ENCODE measurements at places on chromosomes 16 and 17.
A peak's percentile ranks its signal among the peaks of the same experiment; 100 is the strongest.

DNA sequence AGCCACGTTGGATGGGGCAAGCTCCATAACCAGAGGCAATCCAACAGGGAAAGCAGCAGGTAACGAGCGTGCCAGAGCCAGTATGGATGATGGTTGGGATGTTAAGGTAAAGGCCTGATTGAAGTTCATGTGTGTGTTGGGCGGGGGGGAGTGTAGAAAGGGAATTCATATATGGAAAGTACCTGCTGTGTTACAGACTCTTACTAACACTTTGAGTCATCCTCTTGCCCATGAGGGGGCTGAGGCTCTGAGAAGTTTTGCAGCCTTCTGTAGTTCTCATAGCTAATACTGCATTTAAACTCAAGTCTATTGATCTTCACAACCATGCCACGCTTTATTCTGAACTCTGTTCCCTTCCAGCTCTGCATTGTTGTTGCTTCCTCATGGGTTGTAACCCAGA lies 28.5 kb downstream of the SYCE1L start:
- no peaks in the 10 kb centered on the region for H3K27me3 ChIP-seq
- no peak overlapping the region for H3K27ac ChIP-seq
- no peaks in the 10 kb centered on the region for H3K36me3 ChIP-seq
- DNase-seq: no peak
- no peak overlapping the region for H3K4me3 ChIP-seq

- no peak overlapping the region for H3K4me3 ChIP-seq
- no peaks in the 10 kb centered on the region for H3K27me3 ChIP-seq
- no peak overlapping the region for H3K27ac ChIP-seq
- DNase-seq: no peak
Measured at GRCh38 chr16:30870904-30871303, 23.0 kb downstream of the BCL7C start.

DNA sequence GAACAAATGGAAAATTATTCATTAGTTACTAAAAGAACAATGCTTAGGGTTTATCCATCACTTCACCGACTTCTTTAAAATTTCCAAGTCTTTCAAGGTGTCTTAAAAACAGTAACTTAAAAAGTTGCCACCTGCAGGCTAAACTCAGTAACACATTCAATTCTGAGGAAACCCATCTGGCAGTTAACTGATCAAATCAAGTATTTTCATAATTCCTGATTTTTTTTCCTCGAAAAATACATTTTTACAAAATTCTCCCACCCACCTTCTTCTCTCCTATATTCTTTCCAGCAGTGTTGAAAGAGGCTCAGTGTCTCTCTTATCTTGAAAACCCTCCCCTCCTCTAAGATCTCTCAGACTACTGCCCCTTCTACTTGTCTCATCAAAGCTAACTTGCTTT lies 29.9 kb downstream of the PARN start:
- no peak overlapping the region for H3K4me3 ChIP-seq
- H3K4me1 ChIP-seq: no peaks in the 10 kb centered on the region
- peak; percentile 47 for DNase-seq

- H3K27ac ChIP-seq: no peak overlapping the region
- DNase-seq: no peak
- H3K36me3 ChIP-seq: no peaks in the 10 kb centered on the region
- no peak overlapping the region for H3K4me3 ChIP-seq
- no peaks in the 10 kb centered on the region for H3K4me1 ChIP-seq
Measured at GRCh38 chr17:4577386-4577993, 6.8 kb upstream of the SMTNL2 start.

DNA sequence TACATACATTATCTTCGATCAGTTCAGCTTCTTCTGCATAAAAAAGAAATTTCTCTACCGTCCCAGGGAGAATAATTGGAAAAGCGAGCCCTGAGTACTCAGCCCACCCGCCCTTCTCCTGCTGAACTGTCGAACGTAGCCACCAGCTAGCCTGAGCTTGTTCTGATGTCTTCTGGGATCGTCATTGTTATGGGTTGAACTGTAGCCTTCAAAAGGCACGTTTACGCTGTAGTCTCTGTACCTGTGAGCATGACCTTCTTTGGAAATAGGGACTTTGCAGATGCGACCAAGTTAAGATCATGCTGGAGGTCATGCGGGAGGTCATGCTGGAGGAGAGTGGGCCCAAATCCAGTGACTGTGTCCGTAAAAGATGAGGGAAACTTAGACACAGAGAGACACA lies 86.2 kb downstream of the CMIP start:
- no peak overlapping the region for H3K27ac ChIP-seq
- peaks cover 18% of the 10 kb centered on the region for H3K36me3 ChIP-seq
- H3K27me3 ChIP-seq: no peaks in the 10 kb centered on the region
- DNase-seq: no peak
- H3K4me1 ChIP-seq: peaks cover 17% of the 10 kb centered on the region
- no peak overlapping the region for H3K4me3 ChIP-seq

DNA sequence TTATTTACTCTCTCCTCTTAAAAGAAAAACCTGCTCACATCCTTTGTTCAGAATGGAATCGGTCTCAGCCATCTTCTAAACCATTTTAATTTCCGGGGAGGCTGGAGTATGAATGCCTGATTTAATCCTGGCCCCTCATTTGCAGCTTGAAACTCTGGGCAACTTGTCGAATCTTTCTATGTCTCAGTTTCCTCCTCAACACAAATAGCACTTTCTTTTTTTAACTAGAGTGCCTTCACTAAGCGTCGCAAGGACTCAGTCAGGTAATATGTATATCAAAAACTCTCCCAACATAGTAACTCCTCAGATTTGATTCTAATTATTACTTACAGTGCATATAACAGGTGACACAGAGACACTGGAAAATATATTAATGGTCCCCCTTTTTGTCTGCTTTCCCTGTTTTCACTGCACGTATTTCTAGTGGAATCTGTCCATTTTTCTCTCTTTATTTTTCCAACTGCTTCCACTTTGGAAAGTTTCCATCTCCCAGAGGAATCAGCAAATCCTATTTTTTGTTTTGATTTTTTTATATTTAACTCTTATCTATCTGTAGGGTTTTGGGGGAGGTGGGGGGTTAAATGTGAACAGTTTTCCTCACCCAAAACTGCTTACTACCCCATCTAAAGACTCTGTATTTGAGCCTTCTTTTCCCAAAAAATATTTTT lies 18.6 kb downstream of the SNN start:
- H3K4me3 ChIP-seq: no peak overlapping the region
- peaks cover 18% of the 10 kb centered on the region for H3K4me1 ChIP-seq
- no peak for DNase-seq
- peaks cover 18% of the 10 kb centered on the region for H3K36me3 ChIP-seq
- H3K27me3 ChIP-seq: no peaks in the 10 kb centered on the region

DNA sequence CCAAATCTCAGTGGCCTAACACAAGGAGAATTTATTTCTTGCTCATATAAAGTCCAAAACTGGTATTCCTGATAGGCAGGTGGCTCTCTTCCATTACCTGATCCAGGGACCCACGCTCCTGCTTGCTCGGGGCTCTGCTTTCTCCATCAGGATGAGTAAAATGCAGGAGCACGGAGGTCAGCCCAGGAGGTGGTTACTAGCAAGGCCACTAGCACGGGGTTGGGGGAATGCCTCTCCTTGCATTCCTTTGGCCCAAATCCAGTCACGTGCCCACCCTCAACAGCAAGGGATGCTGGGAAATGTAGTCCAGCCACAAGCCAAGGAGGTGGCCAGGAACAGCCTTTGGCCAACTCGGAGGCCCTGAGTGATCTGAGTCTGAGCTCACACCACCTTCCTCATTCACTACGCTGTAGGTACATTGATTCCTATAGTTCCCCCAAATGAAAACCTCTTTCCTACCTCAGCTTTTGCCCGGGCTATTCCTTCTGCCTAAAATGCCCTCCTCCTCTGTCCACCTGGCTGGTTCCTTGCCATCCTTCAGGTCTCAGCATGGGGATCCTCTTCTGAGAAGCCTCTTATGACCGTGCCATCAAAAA lies 38.3 kb upstream of the HAPSTR1 start:
- peaks cover 4% of the 10 kb centered on the region for H3K4me1 ChIP-seq
- H3K4me3 ChIP-seq: no peak overlapping the region
- H3K27me3 ChIP-seq: no peaks in the 10 kb centered on the region

DNA sequence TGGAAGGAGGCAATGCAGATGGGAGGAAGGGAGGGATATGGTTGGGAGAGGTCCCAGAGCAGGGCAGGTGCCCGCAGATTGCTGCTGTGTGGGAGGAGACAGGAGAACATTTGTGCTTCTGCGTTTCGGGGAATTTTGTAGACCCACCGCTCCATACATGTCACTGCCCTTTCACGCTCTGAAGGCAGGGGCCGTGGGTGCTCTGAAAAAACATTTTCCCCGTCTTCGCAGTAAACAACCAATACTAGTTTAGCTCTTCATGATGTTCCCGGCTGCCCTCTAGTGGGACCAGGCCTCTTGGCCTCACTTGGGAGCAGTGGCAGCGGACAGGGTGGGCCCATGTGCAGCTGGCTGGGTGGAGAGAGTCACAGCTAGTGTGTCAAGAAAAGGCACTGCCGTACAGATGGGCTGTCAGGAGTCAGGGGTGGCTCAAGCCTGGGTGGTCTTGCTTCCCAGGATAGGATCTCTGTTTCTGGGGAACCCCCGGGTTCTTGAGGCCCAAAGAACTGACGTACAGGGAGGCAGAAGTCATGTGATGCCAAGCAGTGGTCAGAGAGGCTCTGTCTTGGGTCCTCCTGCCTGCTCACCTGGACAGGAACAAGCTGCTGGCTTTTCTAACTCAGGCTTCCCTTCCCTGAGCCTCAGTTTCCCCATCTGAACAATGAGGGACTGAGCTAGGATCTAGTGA lies 46.5 kb upstream of the CPNE2 start:
- DNase-seq: peak; percentile 23
- H3K4me3 ChIP-seq: no peak overlapping the region
- H3K4me1 ChIP-seq: no peaks in the 10 kb centered on the region
- H3K27ac ChIP-seq: no peak overlapping the region
- no peaks in the 10 kb centered on the region for H3K27me3 ChIP-seq

DNA sequence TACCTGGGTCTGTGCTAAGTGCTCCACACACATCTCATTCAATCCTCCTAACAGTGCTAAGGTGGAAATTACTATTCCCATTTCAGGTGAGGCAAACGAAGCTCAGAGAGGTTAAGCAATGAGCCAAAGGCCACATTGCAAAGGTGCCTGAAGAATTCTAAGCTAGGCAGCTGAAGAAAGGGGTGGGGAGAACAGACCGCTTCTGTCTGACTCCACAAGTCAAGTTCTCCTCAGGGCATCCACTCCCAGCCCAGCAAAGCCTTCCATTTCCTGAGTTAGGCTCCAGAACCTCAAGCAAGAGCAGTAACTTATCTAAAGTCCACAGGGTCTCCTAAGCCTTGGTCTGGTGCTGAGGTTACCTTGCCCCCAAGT lies 27.0 kb upstream of the MRPS23 start:
- peak overlapping the region; percentile 60 for H3K27ac ChIP-seq
- peaks cover 79% of the 10 kb centered on the region for H3K4me1 ChIP-seq
- no peaks in the 10 kb centered on the region for H3K27me3 ChIP-seq
- H3K4me3 ChIP-seq: no peak overlapping the region
- H3K36me3 ChIP-seq: peaks cover 9% of the 10 kb centered on the region

DNA sequence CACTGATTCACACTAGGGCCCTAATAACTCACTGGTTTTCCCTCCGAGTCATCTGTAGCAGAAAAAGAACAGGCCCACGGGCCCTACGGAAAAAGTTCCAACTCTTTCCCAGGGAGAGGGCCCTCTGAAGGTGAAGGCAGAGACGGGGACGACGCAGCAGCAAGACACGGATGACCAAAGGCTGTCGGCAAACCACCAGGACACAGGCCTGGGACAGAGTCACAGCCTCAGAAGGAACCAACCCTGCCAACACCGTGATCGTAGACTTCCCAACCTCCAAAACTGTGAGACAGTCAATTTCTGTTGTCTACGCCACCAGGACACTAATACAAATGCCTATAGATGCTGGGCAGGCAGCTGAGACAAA lies 5.2 kb upstream of the SPHK1 start:
- no peaks in the 10 kb centered on the region for H3K27me3 ChIP-seq
- no peak for DNase-seq
- peaks cover 10% of the 10 kb centered on the region for H3K4me1 ChIP-seq
- H3K27ac ChIP-seq: no peak overlapping the region
- no peak overlapping the region for H3K4me3 ChIP-seq

DNA sequence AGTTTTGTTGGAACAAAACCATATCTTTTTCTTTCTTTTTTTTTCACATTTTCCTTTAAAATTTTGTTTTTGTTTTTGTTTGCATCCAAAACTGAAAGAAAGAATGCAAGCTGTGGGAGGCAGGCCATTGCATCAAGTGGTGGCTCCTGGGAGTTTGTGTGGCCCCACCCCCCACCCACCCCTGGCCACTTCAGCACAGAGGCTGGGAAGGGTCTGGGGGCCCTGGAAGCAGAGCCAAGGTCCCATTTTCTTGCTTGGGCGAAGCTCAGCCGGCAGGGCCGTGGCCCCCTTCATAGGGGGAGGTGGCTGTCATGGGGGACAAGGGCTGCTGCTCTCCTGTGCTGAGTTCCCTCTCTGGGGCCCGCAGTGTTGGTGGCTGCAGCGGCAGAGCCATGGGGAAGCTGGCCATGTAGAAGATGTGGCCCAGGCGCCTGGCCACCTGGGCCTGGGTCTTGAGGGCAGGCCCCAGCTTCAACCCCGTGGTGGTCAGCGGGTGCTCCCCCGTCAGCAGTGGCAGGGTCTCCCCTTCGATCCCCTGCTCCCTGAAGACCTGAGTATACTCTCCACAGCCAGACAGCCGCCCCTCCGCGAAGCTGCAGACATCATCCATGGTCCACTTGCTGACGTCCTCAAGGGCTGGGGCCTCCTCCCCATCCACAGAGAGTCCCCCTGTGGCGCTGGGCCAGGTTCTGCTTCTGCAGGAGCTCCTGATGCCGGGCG lies 19.8 kb downstream of the PAFAH1B1 start:
- no peaks in the 10 kb centered on the region for H3K36me3 ChIP-seq
- no peak overlapping the region for H3K4me3 ChIP-seq
- H3K27me3 ChIP-seq: no peaks in the 10 kb centered on the region
- DNase-seq: no peak

- H3K27ac ChIP-seq: no peak overlapping the region
- H3K4me1 ChIP-seq: no peaks in the 10 kb centered on the region
- no peak for DNase-seq
- H3K36me3 ChIP-seq: no peaks in the 10 kb centered on the region
- no peaks in the 10 kb centered on the region for H3K27me3 ChIP-seq
- no peak overlapping the region for H3K4me3 ChIP-seq
Measured at GRCh38 chr17:9001559-9001958, 19.8 kb upstream of the NTN1 start.

- H3K36me3 ChIP-seq: no peaks in the 10 kb centered on the region
- no peak for DNase-seq
- H3K4me3 ChIP-seq: no peak overlapping the region
Measured at GRCh38 chr16:361341-361871, 8.9 kb upstream of the AXIN1 start.

- H3K4me3 ChIP-seq: no peak overlapping the region
- H3K27ac ChIP-seq: no peak overlapping the region
- no peaks in the 10 kb centered on the region for H3K27me3 ChIP-seq
- no peaks in the 10 kb centered on the region for H3K36me3 ChIP-seq
Measured at GRCh38 chr17:69239611-69240600, 11.3 kb upstream of the ABCA10 start.

Measured in PC-3 (cell line).